Activated CD8-positive, alpha-beta memory T cell treated with anti-CD3 and anti-CD28 coated beads for 4 hours (primary cell): ENCODE measurements at places on chromosomes 13 and 19.

GRCh38 chr13:24454056-24454455, 58.5 kb downstream of the PARP4 start:
- DNase-seq: no peak

DNA sequence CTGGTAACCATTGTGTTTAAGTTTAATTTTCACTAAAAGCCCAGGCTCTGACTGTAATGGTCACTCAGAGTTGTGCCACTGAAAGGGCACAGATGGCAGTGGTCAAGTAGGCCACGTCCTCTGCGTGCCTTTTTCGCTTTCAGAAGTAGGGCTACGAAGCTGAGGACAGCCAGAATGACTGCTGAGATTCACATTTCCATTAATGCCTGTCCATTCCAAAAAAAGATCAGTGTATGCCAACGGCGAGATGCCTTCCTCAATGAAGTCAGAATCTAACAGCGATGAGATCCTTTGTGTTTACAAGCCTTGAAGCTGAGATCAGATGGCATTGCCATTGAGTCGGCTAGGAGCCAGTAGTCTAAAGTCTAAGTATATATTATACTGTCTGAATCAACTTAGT, 311.3 kb downstream of the FGF14 start:
- DNase-seq: no peak

DNA sequence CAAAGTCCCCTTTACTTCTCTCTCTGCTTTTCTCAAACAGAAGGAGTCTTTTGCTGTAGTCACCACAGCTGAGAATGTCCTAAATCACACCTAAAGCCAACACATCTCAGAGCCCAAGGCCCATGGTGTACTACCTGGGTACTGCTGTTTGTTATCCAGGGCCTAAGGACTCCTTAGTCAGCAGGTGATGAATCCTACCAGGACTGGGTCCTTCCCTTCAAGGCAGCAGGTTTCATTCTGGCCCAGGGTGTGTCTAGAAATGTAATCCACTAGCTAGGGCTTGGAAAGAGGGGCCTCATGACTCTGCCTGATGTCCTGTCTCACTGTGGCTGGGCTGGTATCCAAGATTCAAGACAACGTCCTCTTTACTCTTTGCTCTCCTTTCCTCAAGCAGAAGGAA, 36.2 kb upstream of the ENOX1 start:
- no peak for DNase-seq

- no peak for DNase-seq
Observed at GRCh38 chr13:53121919-53122318, 93.3 kb downstream of the OLFM4 start.

GRCh38 chr13:29067306-29067945, 247.3 kb downstream of the MTUS2 start:
- no peak for DNase-seq

GRCh38 chr19:2475018-2475701, 767 bp upstream of the GADD45B start:
- DNase-seq: peak; percentile 50

DNA sequence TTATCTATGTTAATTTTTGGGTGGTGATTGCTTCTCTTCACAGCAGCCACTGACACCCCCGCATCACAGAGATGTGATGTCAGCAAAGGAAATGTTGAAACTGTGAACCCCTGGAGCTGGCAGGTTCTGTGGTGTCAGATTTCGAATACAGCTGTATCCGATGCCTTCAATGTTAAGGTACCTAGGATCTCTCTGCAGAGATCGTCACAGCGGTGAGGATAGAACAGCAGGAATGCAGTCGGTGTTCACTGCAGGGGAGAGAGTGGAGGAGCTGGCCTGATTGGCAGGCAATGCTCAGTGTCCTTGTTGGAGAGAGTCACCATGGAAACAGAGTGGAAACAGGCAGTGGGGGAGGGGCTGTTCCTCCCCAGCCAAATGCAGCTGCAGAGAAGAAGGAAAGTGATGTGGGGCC, 79.5 kb upstream of the ZNF835 start:
- DNase-seq: no peak

- DNase-seq: no peak
Observed at GRCh38 chr13:42345367-42345766, 73.4 kb downstream of the AKAP11 start.
